ENCODE measurements at places on chromosomes 4 and X.

GRCh38 chrX:120294651-120295050 is 16.6 kb downstream of the TMEM255A start:
- H3K27me3 ChIP-seq: no peaks in the 10 kb centered on the region
- no peaks in the 10 kb centered on the region for H3K36me3 ChIP-seq
- H3K4me3 ChIP-seq: no peak overlapping the region

DNA sequence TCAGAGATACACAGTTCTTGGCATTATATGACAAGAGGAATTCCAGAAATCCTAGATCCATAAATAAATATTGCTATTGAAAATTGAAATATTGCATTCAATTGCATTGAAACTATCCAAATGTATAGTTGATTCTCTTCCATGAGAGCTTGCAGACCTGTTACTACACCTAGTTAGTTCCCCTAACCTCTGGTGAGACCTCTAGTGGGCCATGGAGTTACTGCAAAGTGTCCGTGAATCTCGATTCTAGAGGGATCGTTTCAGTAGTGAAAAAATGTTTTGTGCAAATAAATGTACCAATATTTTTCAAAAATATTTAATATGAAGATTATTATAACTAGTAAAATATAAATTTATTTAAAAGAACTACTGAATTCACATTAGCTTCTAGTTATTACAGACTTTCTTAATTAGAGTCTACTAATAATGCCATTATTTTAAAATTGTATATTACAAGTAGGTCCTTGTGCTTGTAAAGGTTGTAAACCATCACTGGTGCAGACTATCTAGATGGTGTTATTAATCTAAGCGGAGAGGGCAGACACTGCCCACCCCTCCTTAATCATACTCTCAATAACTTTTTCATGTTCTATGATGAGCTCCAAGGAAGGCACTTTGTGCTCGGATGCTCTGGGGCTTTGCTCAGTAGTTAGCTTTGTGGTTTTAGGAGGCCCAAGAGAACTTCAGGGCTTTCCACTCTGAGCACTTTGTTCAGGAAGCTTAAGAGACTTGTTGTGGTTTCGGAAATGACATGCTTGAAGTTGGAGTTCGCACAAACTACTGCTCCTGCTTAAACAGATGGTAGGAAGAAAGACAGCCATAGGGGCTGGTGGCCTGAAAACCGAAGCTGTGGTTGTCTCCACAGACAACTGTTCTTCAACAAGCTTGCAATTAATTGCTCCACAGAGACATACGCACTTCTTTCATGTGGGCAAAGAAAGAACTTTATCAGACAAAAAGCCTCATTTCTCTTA is 42.8 kb downstream of the IL21 start:
- H3K27ac ChIP-seq: no peak overlapping the region
- no peaks in the 10 kb centered on the region for H3K4me1 ChIP-seq
- no peak overlapping the region for H3K4me3 ChIP-seq
- no peaks in the 10 kb centered on the region for H3K27me3 ChIP-seq
- no peaks in the 10 kb centered on the region for H3K36me3 ChIP-seq

- no peaks in the 10 kb centered on the region for H3K27me3 ChIP-seq
- DNase-seq: no peak
- no peaks in the 10 kb centered on the region for H3K4me1 ChIP-seq
- H3K36me3 ChIP-seq: no peaks in the 10 kb centered on the region
- H3K27ac ChIP-seq: no peak overlapping the region
Observed at GRCh38 chrX:78123190-78123589, 16.3 kb downstream of the TAF9B start.

GRCh38 chr4:3387154-3387942 is 54.4 kb upstream of the HGFAC start:
- H3K27me3 ChIP-seq: no peaks in the 10 kb centered on the region
- H3K4me3 ChIP-seq: peak overlapping the region; percentile 42
- peaks cover 57% of the 10 kb centered on the region for H3K4me1 ChIP-seq

GRCh38 chr4:109510687-109511086 is 49.4 kb upstream of the MCUB start:
- H3K27ac ChIP-seq: no peak overlapping the region
- peaks cover 53% of the 10 kb centered on the region for H3K36me3 ChIP-seq
- no peak overlapping the region for H3K4me3 ChIP-seq
- DNase-seq: no peak

GRCh38 chr4:4890574-4891255 is 31.2 kb downstream of the MSX1 start:
- no peak overlapping the region for H3K4me3 ChIP-seq
- no peak overlapping the region for H3K27ac ChIP-seq

DNA sequence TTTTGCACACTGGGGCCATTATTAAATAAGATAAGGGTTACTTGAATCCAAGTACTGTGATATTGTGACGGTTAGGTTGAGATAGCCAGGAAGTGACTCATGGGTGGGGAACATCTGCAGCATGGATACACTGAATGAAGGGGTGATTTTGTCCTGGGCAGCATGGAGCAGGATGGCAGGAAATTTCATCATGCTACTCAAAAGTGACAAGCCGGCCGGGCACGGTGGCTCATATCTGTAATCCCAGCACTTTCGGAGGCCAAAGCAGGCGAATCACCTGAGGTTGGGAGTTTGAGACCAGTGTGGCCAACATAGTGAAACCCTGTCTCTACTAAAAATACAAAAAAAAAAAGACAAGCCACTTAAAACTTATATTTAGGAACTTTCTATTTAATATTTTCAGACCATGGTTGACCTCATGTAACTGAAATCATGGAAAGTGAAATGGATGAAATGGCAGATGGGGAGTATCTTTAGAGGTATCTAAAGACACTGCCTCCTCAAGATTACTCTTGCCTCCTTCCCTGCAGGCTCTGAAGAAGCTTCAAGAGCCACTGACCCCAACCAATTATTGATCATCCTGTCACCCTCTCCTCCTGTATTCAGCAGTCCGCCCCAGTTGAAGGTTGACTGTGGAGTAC is 3.9 kb upstream of the TRIM60 start:
- peak; percentile 58 for DNase-seq
- no peaks in the 10 kb centered on the region for H3K4me1 ChIP-seq
- H3K4me3 ChIP-seq: no peak overlapping the region
- H3K27ac ChIP-seq: no peak overlapping the region

GRCh38 chrX:37802028-37802427 is 22.2 kb downstream of the CYBB start:
- no peak for DNase-seq
- H3K27me3 ChIP-seq: no peaks in the 10 kb centered on the region
- no peaks in the 10 kb centered on the region for H3K36me3 ChIP-seq
- no peak overlapping the region for H3K27ac ChIP-seq

DNA sequence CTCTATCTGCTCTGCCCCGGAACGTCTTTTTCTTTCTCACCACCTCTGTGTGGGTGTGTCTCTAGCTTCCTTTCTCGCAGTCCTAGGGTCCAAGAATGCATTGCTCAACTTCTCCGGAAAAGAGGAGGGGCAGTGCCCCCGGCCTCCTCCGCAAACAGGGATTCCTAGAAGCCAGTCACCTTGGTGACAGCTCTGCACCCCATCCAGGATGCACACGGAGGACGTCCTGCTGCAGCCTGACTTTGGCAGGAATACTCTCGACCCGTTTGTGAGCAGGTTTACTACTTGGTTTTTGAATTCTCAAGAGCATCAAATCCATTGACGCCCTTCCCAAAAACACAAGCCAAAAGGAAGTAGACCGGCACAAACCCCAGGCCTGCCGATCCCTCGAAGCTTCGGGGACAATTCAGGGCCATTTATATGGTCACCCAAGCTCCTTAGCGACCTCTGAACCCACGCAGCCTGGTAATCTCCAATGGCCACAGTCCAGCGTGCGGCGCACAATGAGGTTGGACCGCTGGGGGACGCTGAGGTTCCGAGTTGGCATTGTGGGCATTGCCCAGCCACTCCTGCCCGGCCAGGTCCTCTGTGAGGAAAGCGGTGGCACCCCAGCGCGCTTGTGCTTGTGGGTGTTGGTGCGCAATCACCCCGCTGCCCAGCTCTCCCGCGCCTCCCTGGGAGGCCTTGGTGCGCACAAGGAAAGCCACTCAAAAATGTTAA is 9.8 kb downstream of the NKX3-2 start:
- H3K27ac ChIP-seq: no peak overlapping the region
- DNase-seq: no peak
- H3K4me3 ChIP-seq: no peak overlapping the region
- H3K4me1 ChIP-seq: peaks cover 8% of the 10 kb centered on the region
- no peaks in the 10 kb centered on the region for H3K36me3 ChIP-seq

- no peaks in the 10 kb centered on the region for H3K4me1 ChIP-seq
- DNase-seq: no peak
- H3K27me3 ChIP-seq: no peaks in the 10 kb centered on the region
- H3K4me3 ChIP-seq: no peak overlapping the region
- no peaks in the 10 kb centered on the region for H3K36me3 ChIP-seq
- no peak overlapping the region for H3K27ac ChIP-seq
Observed at GRCh38 chr4:140355288-140355687, 18.2 kb upstream of the SCOC start.

- no peaks in the 10 kb centered on the region for H3K36me3 ChIP-seq
- no peak overlapping the region for H3K4me3 ChIP-seq
- H3K4me1 ChIP-seq: no peaks in the 10 kb centered on the region
- no peak overlapping the region for H3K27ac ChIP-seq
- H3K27me3 ChIP-seq: no peaks in the 10 kb centered on the region
Observed at GRCh38 chr4:115165503-115165902, 52.1 kb upstream of the NDST4 start.

GRCh38 chr4:121326597-121326996 is 54.2 kb downstream of the QRFPR start:
- no peaks in the 10 kb centered on the region for H3K27me3 ChIP-seq
- H3K36me3 ChIP-seq: no peaks in the 10 kb centered on the region
- H3K27ac ChIP-seq: no peak overlapping the region
- DNase-seq: no peak

DNA sequence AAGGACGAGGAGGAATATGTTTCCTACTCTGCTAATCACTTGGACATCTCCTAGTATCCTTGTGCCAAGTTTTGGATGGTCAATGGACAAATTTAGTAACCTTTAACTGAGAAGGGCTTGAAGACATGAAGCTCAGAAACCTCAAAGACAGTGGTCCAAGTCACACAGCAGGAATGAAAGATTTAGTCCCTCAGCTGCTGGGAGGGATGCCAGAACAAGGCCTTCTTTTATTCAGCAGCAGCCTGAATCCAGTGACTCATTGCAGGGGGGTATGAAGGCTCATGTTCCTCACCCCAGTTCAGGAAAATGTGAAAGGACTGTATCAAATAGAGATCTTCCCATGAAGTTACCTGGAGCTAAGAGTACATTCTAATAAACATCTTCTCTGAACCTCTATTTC is 214.9 kb upstream of the UGT8 start:
- no peaks in the 10 kb centered on the region for H3K36me3 ChIP-seq
- no peak overlapping the region for H3K4me3 ChIP-seq
- DNase-seq: no peak
- H3K27ac ChIP-seq: no peak overlapping the region
- no peaks in the 10 kb centered on the region for H3K27me3 ChIP-seq
- no peaks in the 10 kb centered on the region for H3K4me1 ChIP-seq

DNA sequence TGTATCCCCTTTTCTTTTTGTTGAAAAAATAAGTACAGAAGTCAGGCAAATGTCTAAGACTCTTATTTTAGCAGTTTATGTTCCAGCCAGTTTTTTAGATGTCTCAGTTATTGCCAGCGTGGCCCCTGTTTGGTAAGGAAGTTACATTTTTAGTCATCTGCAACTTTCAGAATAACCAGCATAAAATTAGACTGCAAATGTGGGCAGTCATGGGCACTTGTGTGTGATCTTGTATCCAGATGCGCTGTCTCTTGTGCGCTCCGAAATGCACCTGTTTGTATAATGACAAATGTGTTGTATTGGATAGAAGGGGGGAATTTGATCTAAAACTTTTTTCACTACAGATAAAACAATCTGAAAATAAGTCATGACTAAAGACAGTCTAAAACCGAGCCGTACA is 44.3 kb upstream of the CLCN4 start:
- H3K27me3 ChIP-seq: no peaks in the 10 kb centered on the region
- no peak for DNase-seq
- H3K27ac ChIP-seq: no peak overlapping the region
- H3K4me3 ChIP-seq: no peak overlapping the region
- H3K4me1 ChIP-seq: peaks cover 5% of the 10 kb centered on the region

GRCh38 chr4:121155893-121156292 is 8.2 kb downstream of the TNIP3 start:
- H3K27ac ChIP-seq: no peak overlapping the region
- H3K4me1 ChIP-seq: peaks cover 10% of the 10 kb centered on the region
- no peaks in the 10 kb centered on the region for H3K36me3 ChIP-seq
- no peaks in the 10 kb centered on the region for H3K27me3 ChIP-seq

GRCh38 chr4:167779280-167779679 is 313.1 kb upstream of the ANXA10 start:
- H3K36me3 ChIP-seq: no peaks in the 10 kb centered on the region
- no peak for DNase-seq
- no peaks in the 10 kb centered on the region for H3K27me3 ChIP-seq
- H3K27ac ChIP-seq: no peak overlapping the region

GRCh38 chr4:84146300-84146959 is 352.7 kb downstream of the NKX6-1 start:
- no peak overlapping the region for H3K4me3 ChIP-seq
- no peaks in the 10 kb centered on the region for H3K36me3 ChIP-seq
- H3K4me1 ChIP-seq: no peaks in the 10 kb centered on the region
- no peaks in the 10 kb centered on the region for H3K27me3 ChIP-seq

DNA sequence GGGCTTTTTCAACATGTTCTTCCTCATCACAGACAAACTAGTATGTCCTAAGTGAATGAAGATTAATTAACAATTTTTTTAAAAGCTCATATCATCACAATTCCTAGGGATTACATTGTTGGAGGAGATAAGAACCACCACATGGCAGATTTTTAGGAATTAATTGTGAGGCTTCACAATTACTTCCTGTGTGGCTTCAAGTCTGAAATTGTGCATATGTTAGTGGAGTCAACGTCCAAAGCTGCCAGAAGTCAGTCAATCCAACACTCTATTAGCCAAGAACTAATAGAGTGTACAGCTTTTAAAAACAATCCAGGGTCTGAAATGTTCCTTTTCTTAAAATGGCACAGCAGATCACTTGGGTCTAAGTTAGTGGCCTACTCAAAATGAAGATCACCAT is 49.3 kb upstream of the C1QTNF7 start:
- H3K27ac ChIP-seq: no peak overlapping the region
- DNase-seq: no peak
- peaks cover 35% of the 10 kb centered on the region for H3K4me1 ChIP-seq
- no peaks in the 10 kb centered on the region for H3K27me3 ChIP-seq
- no peak overlapping the region for H3K4me3 ChIP-seq

DNA sequence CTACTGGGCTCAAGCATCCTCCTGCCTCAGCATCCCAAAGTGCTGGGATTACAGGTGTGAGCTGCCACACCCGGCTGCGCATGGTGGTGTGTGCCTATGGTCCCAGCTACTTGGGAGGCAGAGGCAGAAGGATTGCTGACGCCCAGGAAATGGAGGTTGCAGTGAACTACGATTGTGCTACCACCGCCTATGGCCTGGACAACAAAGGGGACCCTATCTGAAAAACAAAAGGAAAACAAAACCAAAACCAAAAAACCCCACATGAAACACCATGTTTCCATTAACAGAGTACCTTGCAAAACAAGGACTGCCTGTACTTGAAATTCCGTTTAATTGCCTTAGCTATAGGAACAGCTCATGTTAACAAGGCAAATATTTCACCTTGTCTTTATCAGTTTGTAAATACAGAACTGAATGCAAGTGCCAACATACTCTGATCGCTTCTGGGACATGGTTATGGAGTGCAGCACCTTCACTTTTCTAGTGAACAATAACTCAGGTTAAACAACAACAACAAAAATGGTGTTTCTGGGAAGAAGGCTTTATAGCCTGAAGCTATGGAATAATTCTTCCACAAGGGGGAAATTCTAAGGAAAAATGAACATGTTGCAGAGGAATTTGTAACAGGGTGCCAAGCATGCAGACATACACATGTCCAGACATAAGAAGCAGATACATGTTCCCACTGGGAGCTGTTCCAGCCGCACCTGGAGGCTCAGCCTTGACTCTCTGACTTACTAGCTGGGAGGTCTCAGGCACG is 73.2 kb upstream of the STS start:
- no peaks in the 10 kb centered on the region for H3K4me1 ChIP-seq
- H3K4me3 ChIP-seq: no peak overlapping the region
- no peak overlapping the region for H3K27ac ChIP-seq
- no peaks in the 10 kb centered on the region for H3K27me3 ChIP-seq

Data from vagina (tissue), 2 donors.